ENCODE measurements at places on chromosomes 3 and 15. TPM values are rescaled to one million over a fixed set of nuclear protein-coding genes. Genes with fewer than 3 reads are reported as not detected.

The SCAANT1 gene
- not detected for total RNA-seq

The IQSEC1 gene
- 22.9 TPM for total RNA-seq

- H3K4me1 ChIP-seq: no peaks in the 10 kb centered on the region
- DNase-seq: no peak
- H3K27ac ChIP-seq: no peak overlapping the region
- no peaks in the 10 kb centered on the region for H3K27me3 ChIP-seq
- H3K4me3 ChIP-seq: no peak overlapping the region
Observed at GRCh38 chr3:182180654-182181385, 469.1 kb downstream of the SOX2 start.

DNA sequence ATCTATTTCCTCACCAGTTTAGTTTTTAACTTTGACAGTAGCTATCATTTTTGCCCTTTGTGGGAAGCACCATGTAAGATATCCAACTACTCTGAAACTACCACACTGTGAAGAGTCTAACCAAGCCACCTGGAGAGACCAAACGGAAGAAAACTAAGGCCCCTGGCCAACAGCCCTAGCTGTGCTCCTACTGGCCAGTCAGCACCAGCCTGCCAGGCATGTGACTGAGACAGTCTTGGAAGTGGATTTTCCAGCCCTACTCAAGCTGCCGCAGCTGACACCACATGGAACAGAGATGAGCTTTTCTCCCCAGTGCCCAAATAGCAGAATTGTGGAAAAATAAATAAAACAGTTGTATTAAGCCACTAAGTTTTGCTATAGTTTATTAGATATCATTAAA, 2.9 kb upstream of the TBC1D5 start:
- no peak for DNase-seq
- no peak overlapping the region for H3K4me3 ChIP-seq
- H3K27ac ChIP-seq: no peak overlapping the region
- no peaks in the 10 kb centered on the region for H3K36me3 ChIP-seq

- H3K27me3 ChIP-seq: no peaks in the 10 kb centered on the region
- no peak for DNase-seq
- no peak overlapping the region for H3K27ac ChIP-seq
- peaks cover 20% of the 10 kb centered on the region for H3K4me1 ChIP-seq
Observed at GRCh38 chr15:83015361-83015760, 3.9 kb upstream of the C15orf40 start.

DNA sequence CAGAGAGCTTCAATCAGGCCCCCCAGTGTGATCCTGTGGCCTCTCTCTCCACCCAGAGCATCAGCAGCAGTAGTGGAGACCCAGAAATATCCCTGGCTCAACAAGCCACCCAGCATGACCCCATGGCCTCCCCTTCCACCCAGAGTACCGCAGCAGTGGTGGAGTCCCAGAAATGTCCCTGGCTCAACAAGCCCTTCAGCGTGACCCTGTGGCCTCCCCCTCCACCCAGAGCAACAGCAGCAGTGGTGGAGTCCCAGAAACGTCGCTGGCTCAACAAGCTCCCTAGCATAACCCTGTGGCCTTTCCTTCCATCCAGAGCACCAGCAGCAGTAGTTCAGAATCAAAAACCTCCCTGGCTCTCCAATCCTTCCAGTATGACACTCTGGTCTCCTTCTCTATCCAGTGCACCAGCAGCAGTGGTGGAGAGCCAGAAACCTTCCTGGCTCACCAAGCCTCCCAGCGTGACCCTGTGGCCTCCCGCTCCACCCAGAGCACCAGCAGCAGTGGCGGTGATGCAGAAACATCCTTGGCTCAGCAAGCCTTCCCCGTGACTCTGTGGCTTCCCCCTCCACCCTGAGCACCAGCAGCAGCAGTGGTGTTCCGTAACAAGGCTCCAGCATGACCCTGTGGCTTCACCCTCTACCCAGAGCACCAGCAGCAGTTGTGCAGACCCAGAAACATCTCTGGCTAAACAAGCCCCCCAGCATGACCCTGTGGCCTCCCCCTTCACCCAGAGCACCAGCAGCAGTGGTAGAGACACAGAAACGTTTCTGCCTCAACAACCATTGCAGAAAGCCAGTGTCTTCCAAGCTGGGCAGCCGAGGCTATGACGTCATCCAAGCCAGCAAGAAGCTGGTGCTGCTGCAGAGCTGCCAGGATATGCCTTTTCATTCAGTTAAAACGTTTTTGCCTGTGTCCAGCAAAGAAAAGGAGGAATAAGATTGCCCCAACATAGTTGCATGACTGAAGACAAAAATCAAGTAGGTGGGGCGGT, 61.3 kb upstream of the TAMM41 start:
- peaks cover 19% of the 10 kb centered on the region for H3K27me3 ChIP-seq
- DNase-seq: peak; percentile 6
- H3K36me3 ChIP-seq: no peaks in the 10 kb centered on the region

DNA sequence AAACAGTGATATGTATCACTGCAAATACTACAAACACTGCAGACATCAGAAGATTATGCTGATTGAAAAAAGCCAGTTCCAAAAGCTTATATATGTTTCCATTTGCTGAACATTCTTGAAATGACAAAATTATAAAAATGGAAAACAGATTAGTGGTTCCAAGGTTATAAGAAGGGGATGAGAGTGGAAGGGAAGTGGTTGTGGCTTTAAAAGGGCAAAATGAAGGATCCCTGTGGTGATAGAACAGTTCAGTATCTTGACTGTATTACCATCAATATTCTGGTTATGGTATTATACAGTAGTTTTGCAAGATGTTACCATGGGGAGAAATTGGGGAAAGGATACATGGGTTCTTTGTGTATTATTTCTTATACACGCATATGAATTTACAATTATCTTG, 77.8 kb downstream of the DZIP3 start:
- H3K36me3 ChIP-seq: no peaks in the 10 kb centered on the region
- no peak overlapping the region for H3K4me3 ChIP-seq
- DNase-seq: no peak
- H3K27ac ChIP-seq: no peak overlapping the region
